Occipital lobe (tissue), 3 donors: ENCODE measurements at places on chromosomes 16 and 17. TPM values are rescaled to one million over a fixed set of nuclear protein-coding genes. Genes with fewer than 3 reads are reported as not detected.

Gene ALDH3A1
- 0.31 TPM for total RNA-seq

Gene AMFR
- 266 TPM for total RNA-seq

Gene PYDC1
- total RNA-seq: 0.78 TPM

Gene SLC2A4
- 0.16 TPM for total RNA-seq

GRCh38 chr16:29811170-29811895, 660 bp upstream of the PRRT2 start:
- peak; percentile 88 for DNase-seq

DNA sequence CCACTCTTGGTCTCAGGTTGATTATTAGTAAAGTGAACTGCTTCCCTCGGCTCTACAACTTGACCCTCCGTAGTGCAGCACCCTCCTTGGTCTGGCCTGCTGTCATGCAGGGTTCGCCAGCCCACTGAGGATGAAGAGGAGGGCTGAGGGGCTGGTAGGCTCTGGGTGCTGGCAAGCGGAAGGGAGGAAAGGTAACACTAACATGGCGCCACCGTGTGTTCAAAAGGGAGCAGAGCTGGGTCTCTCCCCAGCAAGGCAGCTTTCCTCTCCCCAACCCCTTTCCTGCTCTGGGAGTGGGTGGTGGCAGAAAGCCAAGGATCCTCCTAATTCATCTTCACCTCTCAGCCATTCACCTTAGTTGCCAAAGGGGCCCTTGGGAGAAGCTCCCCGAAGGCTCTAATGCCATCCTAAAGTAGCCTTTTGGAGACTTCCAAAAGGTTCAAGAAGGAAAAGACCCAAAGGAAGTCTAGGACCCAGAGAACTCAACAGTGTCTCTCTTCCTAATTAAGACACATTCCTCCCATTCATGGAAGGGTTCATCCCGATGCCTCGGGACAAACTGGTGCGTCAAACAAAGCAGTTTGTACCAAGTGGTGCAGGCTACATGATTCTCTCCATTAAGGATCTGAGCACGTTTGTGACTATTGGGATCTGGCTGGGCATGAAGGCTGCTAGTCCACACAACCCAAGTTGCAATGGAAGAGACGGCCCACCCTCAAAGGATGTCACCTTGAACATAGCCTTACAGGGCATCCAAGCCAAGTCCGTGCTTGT, 90.8 kb upstream of the TOB1 start:
- peak; percentile 21 for DNase-seq

DNA sequence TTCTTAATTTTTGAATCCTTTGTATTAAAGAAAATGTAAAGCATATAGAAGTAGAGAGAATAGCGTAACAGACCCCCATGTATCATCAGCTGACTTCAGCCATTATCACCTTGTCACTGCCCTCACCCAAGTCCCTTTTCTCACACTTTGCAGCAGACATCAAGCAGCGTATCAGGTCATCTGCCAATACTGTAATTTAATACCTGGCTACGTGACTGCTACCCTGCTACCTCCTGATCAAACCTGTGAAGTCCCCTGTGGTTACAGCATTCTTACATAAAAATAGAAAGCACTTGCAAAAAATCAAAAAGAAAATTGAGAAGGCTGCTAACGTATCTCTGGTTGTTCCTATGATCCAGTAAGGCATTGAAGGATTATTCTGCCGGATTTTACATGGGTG, 96.4 kb downstream of the PLCG2 start:
- DNase-seq: no peak

- DNase-seq: no peak
These were observed 1.7 kb upstream of the NLRP1 start for GRCh38 chr17:5585836-5586521.

DNA sequence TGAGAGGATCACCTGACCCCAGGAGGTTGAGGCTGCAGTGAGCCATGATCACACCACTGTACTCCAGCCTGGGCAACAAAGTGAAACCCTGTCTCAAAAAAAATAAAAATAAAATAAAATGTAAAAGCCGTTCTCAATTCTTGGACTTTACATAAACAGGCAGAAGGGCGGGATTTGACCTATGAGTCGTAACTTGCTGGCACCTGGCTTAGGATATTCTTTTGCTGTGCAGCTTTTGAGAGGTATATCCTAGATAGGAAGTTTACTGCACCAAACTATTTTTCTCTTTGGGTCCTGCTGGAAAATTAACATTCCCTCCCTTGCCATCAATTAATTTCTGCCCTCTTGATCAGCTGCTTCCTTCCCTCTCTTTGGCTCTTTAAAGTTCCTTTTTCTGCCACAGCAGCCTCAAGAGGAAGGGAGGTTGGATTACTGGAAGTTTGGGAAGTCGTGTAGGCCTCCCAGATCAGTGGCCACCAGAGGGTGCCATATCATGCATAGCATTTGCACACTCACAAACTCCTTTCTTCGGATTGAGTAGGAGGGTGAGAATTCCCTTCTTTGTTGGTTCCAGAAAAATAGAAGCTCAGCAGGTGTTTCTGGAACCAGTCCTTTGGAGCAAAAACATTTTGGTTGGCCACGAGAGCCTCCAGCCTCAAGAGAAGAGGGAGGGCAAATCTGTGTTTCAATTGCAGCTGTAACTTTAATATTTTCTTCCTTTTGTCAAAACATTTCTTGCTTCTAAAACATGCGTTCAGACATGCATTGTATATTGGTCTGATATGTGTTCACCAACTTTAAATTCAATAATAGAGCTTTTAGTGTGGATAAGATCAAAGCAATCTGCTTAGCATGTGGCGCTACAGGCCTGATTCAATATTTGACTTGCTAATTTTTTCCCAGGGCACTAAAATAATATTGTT, 147.3 kb downstream of the CCDC182 start:
- peak; percentile 42 for DNase-seq

- DNase-seq: peak; percentile 38
These were observed 1.9 kb downstream of the CIITA start for GRCh38 chr16:10878644-10879501.

- no peak for DNase-seq
These were observed 913 bp upstream of the PRR14 start for GRCh38 chr16:30649725-30650368.

DNA sequence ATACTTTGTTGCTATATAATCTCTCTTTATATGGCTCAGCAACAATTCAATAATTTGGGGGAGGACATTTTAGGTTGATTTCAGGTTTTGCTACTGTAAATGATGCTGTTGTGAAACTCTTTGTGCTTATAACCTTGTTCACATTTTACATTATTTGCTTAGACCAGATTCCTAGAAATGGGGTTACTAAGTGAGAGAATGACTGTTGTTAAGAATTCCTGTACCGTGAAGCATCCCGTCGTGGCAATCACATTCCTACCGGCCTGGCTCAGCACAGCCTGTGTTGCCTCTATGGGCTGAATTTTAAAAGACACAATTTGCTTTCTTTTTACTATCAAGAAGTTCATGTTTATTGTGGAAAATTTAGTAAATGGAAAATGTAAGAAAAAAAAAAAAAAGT, 31.4 kb downstream of the B9D1 start:
- DNase-seq: no peak

- peak; percentile 40 for DNase-seq
These were observed 2.0 kb downstream of the KDM6B start for GRCh38 chr17:7835814-7836595.

- DNase-seq: peak; percentile 39
These were observed 15.0 kb upstream of the CPD start for GRCh38 chr17:30363715-30364202.

DNA sequence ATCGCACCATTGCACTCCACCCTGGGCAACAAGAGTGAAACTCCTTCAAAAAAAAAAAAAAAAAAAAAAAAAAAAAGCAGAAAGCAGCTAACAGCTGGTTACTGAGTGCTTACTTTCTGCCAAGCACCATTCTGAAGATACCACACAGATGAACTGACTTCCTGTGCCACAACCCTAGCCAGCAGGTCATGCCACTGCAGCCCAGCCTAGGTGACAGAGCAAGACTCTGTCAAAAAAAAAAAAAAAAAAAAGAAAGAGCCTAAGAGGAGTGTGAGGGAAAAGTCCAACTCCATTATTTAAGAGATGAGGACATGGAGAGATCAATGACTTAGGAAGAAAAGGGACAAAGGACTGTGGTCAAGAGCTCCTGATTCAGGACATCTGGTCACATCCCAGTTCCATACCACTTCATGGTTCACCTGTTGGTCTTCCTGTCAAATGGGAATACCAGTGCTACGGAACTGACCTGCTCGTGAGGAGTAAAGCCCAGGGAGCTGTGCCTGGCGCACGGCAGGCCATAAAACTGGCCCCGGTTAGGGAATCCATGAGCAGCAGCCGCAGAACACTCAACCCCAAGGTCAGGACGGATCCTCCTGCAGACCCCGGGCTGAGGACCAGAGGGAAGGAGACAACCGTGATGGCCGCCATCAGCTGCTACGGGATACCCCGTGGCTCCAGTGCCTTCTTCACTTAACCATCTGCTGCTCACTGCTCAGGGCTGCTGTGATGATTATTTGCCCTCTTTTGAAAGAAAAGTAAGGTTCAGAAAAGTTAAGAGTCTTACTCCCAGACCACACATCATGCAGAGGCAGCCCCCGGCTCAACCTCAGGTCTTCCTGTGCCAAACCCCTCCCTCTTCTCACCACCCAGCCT, 950 bp downstream of the KLHDC4 start:
- DNase-seq: no peak

DNA sequence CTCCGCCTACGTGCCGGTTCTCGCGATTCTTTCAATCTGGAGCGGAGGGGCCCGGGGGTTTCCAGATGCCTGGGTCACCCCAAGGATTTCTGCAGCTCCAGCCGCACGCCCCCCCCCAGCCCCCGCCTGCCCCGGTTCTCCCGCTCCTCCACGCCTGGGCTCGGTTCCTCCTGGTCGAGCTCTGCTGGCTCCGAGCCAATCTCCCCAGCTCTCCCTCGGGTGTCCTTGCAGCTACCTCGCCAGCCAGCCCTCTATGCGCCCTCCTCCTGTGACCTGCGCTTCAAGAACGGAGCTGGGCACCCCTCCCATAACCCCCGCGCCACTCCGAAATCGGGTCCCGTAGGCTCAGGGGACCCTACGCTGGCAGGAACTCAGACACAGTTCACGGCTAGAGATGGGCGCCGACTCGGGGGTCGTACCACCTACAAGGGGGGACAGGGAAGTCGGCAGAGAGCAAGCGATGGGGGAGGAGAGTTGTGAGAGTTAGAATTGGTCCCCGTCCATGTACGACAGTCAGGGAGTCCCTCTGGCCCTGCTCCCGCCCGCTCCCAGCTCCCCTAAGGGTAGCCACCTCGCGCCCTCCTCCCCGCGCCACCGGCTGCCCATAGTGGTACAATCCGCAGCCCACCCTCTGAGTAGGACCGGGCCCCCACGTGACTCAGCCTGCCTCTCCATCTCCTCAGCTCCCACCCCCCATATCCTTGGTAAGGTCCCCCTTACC, 961 bp downstream of the FGF11 start:
- no peak for DNase-seq

- no peak for DNase-seq
These were observed 18.9 kb upstream of the RAP1GAP2 start for GRCh38 chr17:2777242-2777867.

DNA sequence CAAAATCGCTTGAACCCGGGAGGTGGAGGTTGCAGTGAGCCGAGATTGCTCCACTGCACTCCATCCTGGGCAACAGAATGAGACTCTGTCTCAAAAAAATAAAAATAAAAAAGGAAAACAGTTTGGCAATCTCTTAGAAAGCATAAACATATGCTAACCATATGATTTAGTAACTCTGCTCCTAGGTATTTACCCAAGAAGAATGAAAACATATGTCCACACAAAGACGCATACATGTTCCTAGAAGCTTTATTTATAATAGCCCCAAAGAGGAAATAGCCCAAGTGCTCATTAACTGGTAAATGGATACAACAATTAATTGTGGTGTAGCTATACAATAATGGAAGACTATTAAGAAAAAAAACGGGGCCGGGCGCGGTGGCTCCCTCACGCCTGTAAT, 18.5 kb upstream of the CDH1 start:
- no peak for DNase-seq

DNA sequence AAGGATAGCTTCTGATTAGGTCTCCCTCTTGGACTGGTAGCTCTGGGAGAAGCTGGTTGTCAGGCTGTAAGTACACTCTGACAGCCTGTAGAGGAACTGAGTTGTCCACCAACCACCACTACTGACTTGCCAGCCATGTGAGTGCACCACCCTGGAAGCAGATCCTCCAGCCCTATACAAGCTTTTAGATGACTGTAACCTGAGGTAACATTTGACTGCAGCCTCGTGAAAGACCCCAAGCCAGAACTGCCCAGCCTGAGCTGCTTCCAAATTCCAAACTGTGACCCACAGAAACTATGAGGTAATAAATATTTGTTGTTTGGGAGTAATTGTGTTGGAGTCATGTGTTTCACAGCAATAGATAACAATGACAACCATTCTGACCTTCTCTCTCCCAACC, 30.8 kb upstream of the DYNLL2 start:
- no peak for DNase-seq

GRCh38 chr17:32152130-32152529, 9.8 kb downstream of the RHOT1 start:
- DNase-seq: no peak
